ENCODE measurements at places on chromosomes 1 and 21. TPM values are rescaled to one million over a fixed set of nuclear protein-coding genes. Genes with fewer than 3 reads are reported as not detected.
A peak's percentile ranks its signal among the peaks of the same experiment; 100 is the strongest.

GRCh38 chr1:203743091-203743571, 21.9 kb upstream of the LAX1 start:
- peak; percentile 43 for ATAC-seq

- ATAC-seq: peak; percentile 94
Observed at GRCh38 chr1:205791568-205792180, 16.4 kb upstream of the RAB29 start.

DNA sequence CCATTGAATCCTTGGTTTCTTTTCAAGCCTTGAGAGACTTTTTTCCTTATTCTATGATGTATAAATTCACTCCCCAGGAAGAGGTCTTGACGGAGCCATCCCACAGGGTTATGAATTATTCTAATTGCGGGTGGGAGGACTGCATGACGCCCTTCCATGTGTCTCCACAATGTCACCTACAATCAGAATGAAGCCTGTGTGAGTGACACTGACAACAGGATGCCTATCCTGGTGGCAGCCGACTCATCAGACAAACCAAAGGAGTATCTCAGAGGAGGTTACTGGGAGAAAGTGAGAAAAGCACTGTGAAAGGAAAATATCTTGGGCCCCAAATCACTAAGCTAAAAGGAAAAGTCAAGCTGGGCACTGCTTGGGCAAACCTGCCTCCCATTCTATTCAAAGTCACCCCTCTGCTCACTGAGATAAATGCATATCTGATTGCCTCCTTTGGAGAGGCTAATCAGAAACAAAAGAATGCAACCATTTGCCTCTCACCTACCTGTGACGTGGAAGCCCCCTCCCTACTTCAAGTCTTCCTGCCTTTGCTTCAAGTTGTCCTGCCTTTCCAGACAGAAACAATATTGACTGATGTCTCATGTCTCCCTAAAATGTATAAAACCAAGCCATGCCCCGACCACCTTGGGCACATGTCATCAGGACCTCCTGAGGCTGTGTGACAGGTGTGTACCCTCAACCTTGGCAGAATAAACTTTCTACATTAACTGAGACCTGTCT, 98.4 kb downstream of the SMYD2 start:
- no peak for ATAC-seq

DNA sequence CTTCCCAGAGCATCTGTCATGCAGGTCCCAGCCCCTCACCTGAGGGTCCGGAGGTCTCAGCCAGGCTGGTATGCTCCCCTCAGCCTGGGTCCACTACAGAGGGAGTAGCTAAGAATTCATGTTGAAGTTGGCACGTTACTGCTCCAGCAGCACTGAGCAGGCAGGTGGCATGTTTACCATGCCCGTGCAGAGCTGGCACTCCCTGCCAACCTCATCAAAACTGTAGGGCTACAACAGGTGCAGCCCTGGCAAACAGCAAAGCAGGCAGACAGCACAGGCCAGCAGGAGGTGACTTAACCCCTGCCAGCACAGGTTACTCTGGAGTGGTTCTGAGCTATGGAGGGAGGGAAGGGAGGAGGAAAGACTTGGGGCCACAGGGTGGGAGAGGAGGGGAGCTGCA, 46.4 kb downstream of the NUAK2 start:
- ATAC-seq: no peak

- no peak for ATAC-seq
Observed at GRCh38 chr1:184483101-184483683, 96.4 kb downstream of the C1orf21 start.

GRCh38 chr1:59285691-59286090, 11.2 kb upstream of the FGGY start:
- no peak for ATAC-seq

GRCh38 chr1:227544067-227545050, 19.0 kb upstream of the ZNF678 start:
- no peak for ATAC-seq

DNA sequence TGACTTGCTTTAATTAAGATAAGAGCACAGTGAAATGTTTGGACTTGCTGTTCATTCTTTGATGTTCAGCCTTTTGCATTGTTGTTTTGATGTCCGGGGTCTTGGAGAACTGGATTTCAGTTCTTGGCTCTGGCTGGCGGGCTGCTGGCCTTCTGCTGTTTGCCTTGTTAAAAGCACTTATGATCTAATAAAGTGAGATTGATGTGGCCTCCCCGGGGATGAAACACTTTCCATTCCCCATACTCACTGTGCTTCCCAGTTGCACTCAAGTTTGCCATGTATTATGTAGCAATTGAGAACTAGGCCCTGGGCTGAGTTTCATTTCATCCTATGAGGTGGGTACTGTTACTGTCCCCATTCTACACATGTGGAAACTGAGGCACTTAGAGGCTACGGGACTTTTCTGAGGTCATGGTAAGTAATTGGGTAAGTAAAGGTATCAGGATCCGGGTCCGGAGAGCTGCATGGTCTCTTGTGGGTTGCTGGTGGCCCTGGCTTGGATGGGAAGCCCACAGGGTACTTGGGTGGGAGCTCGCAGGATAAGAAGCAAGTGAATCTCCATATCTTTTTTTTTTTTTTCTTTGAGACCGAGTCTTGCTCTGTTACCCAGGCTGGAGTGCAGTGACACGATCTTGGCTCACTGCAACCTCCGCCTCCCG, 127.7 kb upstream of the ZBTB40 start:
- no peak for ATAC-seq

DNA sequence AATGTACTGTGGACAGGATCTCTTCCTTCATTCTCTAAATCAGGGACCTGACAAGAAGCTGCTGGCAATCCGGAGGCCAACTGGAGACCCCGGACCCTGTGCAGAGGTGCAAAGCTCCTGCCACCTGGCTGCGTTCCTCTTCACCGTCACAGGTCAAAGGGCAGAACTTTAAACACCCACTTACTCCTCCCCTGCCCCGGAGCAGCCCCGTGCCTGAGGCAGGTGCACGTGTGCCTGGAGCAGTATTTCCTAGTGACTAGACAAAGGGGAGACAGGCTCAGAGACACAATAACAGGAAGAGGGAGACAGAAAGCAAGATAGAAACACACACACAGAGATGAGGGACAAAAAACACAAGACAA, 6.6 kb upstream of the PIGC start:
- ATAC-seq: peak; percentile 31

SFN gene
- total RNA-seq: 0.44 TPM

FCRL1 gene
- not detected for total RNA-seq

C1orf167 gene
- 0.11 TPM for total RNA-seq

BLACAT1 gene
- total RNA-seq: 5.6 TPM

PLA2G5 gene
- 14.6 TPM for total RNA-seq

RIMS3 gene
- 112 TPM for total RNA-seq

Data from motor neuron (in vitro differentiated cells).